ENCODE measurements at places on chromosomes 7 and 10.

GRCh38 chr7:92729172-92729571, 107.2 kb downstream of the CDK6 start:
- no peak for DNase-seq

DNA sequence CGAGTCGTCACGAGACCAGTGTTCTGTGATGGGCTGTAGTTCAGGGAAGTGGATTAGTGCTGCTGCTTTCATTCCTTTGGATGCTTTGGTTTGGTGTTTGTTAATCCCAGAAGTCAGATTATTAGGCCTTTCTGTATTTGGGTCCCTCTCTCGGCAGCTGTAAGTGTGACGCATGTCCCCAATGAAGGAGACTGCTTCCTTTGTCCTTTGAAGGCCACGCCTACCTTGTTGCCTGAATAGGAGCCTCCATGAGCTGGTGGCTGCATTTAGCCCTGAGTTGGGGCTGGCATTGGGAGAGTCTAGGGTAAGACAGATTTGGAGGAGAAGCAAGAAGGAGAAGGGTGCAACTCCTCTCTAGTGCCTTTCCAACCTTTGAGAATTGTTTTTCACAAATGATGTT, 34.5 kb downstream of the DOCK1 start:
- DNase-seq, result no peak

- DNase-seq, result no peak
These were observed 340.5 kb downstream of the PTPRN2 start for GRCh38 chr7:158246960-158247673.

DNA sequence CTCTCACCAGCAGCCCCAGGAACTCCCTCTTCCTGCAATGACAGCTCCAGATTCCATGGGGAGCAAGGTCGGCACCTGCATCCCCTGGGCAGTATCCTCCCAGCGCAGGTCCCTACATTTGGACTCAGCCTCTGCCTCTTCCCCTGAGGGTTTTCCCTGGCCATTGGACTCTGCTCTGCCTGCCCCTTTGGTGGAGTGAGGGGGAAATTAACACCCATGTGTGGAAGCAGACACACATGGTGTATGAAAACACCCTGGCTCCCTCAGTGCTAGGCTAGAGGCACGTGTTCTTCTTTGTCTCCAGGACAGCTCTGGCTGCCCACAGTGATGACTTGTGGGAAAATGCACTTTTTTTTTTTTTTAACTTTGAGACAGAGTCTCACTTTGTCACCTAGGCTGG, 8.4 kb downstream of the PRF1 start:
- DNase-seq, result no peak

DNA sequence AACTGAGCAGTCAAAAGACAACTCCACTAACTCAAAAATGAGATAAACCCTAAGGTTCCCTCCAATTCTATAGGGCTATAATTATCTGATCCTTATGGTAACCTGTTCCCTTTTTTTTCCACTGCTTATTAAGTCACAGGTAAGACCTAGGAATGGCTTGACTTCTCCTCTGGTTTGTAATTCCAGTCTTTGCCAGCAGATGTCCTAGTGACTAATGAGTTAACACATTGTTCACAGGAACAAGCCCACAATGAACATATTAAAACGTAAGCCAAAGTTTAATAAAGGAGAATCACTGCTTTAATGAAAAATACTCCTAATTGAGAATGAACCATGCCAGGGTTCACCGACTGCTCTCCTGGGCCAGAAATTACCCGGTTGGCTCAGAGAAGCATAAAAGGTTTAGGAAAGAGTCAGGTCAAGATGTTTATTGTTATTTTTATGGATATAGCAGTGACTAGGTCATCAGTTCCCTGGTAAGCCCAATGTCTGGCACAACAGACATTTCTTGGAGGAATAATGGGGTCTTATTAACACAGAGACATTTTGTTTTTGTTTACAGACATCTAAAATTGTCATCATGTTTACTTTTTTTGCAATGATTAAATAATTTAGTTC, 120.1 kb downstream of the ELAPOR2 start:
- DNase-seq, result peak; percentile 85

- DNase-seq, result no peak
These were observed 6.0 kb downstream of the HNRNPF start for GRCh38 chr10:43402880-43403452.

- DNase-seq, result no peak
These were observed 128.3 kb downstream of the CCDC3 start for GRCh38 chr10:12873172-12873571.

GRCh38 chr7:23470330-23471105, at the start of gene IGF2BP3:
TSS of gene IGF2BP3 (minus strand) at chr7:23470491. CDS start at chr7:23470110, 381 bp downstream.
- peak; percentile 34 for DNase-seq

GRCh38 chr7:124752310-124752709, 13.3 kb downstream of the GPR37 start:
- no peak for DNase-seq

DNA sequence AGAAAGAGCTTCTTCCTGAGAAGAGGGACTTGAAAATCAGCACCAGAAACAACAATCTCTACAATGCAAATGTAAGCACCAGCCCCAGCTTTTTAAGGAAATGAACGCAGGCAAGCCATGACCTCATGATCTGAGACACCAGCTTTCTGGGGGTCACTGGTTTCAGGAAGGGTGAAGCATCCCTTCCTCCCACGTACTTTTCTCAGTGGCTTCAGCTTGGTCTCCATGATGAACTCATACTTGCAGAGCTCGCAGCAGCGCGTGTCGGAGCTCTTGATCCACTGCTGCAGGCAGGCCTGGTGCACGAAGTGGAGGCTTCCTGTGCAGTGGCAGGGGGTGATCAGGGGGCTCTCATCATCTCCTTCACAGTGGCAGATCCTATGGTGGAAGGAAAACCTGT, 87.0 kb downstream of the ALOX5 start:
- no peak for DNase-seq

- no peak for DNase-seq
These were observed 111.9 kb downstream of the CHN2 start for GRCh38 chr7:29306319-29306991.

GRCh38 chr7:37354656-37355131, 94.0 kb downstream of the ELMO1 start:
- DNase-seq, result no peak

DNA sequence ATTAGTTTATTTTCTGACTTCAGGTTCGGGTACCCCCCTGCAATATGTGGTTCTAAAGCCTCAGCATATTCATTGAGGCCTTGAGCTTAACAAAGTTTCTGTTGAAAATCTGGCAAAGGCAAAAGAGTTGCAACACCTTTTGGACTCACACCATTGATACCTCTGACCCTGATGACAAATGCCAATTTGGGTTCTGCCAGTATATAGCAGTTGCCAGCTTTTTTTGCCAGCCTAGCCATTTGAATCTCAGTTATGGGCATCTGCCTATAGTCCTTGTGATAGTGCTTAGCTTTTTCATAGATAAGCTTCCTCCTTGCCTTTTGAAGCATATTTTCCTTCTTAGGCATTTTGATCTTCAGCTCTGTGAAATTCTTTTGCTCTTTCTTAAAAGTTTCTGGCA, 31.9 kb downstream of the LIPJ start:
- no peak for DNase-seq

GRCh38 chr10:77282163-77282562, 355.4 kb downstream of the KCNMA1 start:
- no peak for DNase-seq

DNA sequence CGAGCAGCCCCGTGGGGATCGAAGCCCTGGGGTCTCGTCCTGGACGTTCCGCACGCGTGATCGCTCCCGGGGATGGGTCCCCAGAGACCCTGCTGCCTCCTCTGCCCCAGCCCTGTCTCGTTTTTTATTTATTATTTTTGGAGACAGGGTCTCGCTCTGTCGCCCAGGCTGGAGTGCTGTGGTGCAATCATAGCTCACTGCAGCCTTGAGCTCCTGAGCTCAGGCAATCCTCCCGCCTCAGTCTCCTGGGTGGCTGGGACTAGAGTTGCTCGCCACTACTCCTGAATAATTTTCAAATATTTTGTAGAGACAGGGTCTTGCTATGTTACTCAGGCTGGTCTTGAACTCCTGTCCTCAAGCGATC, 319 bp upstream of the STX1A start:
- DNase-seq, result no peak

GRCh38 chr7:131231381-131232220, 96.1 kb upstream of the MKLN1 start:
- DNase-seq, result no peak

DNA sequence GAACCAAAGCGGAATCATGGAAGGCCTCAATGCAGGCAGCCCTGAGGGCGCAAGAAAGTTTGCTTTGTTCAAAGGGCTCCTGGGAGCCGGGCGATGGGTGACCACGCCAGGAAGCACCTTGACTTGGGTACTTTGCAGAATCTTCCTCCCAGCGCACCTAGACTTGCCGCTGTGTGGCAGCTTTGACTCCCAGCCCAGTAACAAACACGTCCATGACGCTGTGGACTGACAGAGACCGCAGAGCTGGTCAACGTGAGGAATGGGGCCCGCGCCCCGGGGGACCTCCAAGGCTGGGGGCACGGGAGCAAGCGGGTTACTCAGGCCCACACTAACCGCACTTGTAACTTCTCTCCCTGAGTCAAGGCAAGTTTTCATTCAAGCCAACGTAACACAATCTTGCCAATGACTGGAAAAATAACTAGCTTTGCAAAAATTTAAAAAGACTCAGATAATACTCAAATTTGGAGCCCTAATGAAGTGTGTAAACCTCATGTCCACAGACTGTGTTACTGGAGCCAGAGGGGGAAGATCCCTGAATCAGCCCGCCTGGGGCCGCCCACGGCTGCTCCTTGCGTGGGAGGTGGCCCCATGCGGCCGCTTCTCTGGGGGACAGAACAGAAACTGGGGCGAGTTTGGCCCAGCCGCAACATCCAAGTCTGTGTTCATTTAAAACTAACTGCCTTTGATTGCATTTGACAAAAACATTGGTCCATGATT, 130.8 kb downstream of the DNAJB6 start:
- DNase-seq, result no peak

- peak; percentile 61 for DNase-seq
These were observed 36.7 kb downstream of the DNAH11 start for GRCh38 chr7:21579341-21580072.

- DNase-seq, result peak; percentile 37
These were observed 30.7 kb upstream of the APBB1IP start for GRCh38 chr10:26407406-26407969.

GRCh38 chr7:47180516-47180826, 401.4 kb downstream of the TNS3 start:
- DNase-seq, result no peak

- peak; percentile 34 for DNase-seq
These were observed 121.7 kb downstream of the C7orf25 start for GRCh38 chr7:42790196-42790595.

DNA sequence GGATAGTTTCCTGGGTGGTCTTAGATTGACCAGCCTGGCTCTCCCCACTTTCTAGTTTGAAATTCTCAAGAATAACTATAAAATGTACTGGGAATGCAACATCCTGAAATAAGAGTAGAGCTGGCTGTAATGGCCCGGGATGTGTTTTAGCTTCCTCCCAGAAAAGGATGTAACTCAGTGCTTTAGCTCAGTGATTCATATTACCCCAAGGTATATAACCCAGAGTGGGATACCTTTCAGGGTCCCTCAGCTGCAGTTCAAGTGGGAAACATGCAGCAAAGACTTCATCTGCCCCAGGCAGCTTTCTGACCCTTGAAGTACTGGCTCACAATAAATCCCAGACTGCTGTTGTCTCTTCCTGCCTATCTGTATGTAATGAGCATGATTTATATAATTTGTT, 666.7 kb upstream of the KCND2 start:
- DNase-seq, result no peak

GRCh38 chr10:51342381-51342780, 268.1 kb downstream of the PRKG1 start:
- DNase-seq, result no peak

GRCh38 chr10:5589661-5590511, 65.1 kb downstream of the CALML3 start:
- DNase-seq, result no peak

DNA sequence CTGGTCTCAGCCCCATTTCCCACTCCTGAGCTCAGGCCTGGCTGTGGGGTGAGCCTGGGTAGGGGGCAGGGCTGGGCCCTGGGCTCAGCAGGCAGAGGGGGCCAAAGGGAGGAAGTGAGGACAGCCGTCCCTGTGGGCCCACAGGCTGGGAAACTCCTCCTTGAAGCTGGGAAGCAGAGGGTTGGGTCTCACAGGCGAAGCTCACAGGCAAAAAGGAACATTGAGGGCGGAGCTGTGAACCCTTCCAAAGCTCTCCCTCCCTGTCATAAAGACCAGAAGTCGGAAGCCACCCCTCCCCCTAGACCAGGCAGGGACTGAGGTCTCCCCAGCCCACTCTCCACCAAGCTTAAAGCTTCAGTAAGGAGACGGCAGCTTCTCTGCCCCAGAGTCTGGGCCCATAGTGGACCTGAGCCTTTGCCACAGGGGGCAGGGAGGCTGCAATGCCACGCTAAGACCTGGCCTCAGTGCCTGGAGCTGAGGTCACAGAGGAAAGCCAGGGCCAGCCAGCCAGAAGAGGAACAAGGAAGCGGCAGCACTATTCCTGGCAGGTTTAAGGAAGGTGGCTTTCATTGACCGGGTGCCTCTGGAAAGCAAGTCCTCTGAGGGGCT, 1.0 kb upstream of the KCP start:
- no peak for DNase-seq

GRCh38 chr10:97633921-97634320, 621 bp upstream of the MORN4 start:
- DNase-seq, result no peak

DNA sequence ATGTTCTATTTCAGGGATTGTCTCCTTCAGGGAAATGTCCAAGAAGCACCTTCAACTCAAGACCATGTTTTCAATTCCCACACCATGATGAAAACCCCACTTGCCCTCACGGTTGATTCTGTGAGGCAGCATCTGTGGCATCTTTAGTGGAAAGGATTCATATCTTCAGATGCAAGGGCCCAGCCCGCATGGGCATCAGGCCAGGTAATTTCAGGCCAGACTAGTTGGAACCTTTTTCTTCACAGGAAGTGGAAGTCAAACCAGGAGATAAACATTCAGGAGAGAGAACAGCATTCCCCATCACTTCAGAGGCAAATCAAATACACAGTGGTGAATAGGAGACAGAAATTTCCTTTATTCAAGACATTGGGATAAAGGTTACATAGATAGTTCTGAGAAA, 88.8 kb downstream of the JCAD start:
- no peak for DNase-seq

GRCh38 chr10:58608826-58609531, 96.3 kb downstream of the BICC1 start:
- DNase-seq, result no peak

- DNase-seq, result no peak
These were observed 35.3 kb upstream of the MYL10 start for GRCh38 chr7:101664436-101664835.

DNA sequence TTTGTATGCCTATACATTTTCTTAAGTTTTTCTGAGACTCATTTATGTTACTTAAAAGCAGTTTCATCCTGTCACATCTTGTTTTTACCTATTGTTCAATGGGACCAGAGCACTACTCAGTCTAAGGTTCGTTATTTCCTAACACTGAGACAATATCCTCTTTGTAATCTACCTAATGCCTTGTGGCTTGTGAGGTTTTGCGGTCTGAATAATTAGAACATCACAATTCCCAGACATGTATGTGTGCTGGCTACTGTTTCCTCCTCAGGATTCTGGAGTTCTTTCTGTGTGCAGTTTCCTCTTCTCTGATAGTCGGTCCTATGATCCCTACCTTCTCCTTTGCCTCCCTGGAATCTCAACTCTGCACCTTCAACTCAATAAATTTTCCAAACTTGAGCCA, 620.2 kb downstream of the ANKRD7 start:
- peak; percentile 13 for DNase-seq

GRCh38 chr10:96719200-96719599, 1.1 kb downstream of the PIK3AP1 start:
- no peak for DNase-seq
